ENCODE measurements at places on chromosomes 7 and 10. TPM values are rescaled to one million over a fixed set of nuclear protein-coding genes. Genes with fewer than 3 reads are reported as not detected.

DNA sequence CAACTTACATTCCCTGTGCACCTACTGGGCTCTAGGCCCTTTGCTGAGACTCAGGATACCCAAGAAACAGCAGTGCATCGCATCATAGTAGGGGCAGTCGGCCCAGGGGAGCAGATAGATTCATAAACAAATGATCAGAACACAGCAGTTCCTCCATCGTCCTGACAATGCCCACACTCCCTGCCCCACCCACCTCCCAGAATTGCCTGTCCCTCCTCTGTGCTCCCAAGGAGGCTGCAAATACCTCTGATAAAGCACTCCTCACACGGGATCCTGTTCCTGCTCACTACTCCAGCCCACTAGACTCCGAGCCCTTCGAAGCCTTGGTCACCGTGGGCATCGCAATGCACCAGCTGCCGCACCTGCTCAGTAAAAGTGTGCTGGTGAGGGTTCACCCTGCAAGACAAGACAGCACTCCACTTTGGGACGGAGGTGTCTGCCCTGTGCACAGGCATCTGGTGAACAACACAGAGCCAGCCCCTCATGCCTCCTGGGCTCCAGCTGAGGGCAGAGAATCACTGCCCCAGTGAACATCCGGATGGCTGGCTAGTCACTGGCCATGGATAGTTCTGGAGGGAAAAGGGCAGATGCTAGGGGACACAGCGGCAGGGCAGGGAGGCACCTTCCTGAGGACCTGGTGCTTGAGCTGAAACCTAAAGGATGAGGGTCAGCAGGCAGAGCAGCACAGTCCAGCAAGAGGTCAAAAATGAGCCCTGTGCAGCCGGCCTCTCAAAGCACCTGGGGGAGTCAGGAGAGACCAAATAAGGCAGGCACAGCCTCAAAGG lies 60.7 kb downstream of the TNS3 start:
- DNase-seq: no peak

DNA sequence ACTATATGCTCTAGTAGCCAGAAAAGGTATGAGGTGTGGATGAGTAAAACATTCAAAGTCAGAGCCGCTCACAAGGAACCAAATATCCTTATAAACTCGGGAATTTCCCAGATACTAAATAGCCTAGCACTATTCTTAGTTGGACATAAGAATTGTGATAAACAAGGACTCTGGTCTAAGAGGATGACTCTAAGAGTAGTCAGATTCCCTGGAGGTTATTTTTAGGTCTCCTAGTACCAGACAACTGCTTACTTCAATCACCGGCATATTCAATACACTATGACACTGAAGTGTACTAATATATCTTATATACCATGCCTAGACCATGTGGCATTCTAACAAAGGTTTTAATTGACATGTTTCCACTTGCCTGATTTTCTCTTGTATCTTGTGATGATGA lies 56.5 kb downstream of the LMBR1 start:
- no peak for DNase-seq

DNA sequence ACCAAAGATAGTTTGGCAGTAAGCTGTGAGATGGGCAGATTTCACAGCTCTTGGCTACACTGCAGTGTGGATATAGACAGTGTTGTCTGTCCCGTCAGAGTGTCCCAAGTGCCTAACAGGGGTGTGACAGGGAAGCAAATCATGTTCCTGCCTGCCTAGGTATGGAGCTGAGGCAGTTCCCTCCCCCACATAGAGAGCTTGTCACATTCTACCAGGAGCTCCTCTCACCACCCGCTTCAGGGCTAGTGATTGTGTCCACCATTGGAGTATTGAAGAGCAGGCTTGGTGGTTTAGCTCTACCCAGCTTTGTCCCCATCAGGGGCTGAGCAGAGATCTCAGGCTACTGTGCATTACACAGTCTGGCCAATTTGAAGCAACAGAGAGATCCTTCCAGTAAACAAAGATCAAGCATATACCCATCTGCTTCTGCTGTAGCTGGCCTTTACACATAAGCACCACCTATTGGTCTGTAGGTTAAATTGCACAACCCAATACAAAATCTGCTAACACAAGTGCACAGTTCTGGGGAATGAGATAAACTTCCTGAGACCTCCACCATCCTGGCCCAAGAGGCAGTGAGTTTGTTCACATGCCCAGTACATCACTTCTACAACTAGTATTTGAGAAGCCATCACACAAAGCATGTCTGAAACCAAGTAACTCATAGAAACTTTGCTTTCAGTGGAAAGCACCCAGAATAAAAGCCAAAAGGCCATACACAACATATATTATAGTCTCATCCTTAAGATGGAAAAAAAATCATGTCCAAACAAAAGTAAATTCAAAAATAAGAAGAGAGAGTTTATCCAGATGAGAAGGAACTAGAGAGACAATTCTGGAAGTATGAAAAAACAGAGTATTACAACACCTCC lies 67.3 kb downstream of the GLCCI1 start:
- no peak for DNase-seq

GRCh38 chr7:28570970-28571288 lies 158.6 kb downstream of the CREB5 start:
- no peak for DNase-seq

- DNase-seq: no peak
Measured at GRCh38 chr7:4904346-4904745, 20.8 kb upstream of the RADIL start.

GRCh38 chr10:70232155-70232858 lies 922 bp downstream of the PPA1 start:
- no peak for DNase-seq

DNA sequence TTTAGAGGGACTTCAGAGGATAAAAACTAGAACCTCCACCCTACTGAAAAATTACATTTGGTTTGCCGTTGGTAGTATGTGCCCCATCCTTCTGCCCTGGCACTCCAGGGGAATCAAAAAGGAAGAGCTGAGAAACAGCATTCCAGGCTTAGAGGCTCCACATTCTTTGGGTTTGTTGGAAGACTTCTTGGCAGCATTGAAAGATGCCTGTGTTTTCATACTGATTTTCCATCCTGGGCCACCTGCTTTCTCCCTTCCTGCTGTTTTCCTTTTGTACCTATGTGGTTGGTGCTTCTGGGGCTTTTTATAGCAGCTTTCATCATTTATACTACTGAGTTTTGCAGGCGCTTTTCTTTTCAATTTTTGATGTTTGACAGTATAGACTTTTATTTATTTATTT lies 61.7 kb downstream of the AUTS2 start:
- no peak for DNase-seq

DNA sequence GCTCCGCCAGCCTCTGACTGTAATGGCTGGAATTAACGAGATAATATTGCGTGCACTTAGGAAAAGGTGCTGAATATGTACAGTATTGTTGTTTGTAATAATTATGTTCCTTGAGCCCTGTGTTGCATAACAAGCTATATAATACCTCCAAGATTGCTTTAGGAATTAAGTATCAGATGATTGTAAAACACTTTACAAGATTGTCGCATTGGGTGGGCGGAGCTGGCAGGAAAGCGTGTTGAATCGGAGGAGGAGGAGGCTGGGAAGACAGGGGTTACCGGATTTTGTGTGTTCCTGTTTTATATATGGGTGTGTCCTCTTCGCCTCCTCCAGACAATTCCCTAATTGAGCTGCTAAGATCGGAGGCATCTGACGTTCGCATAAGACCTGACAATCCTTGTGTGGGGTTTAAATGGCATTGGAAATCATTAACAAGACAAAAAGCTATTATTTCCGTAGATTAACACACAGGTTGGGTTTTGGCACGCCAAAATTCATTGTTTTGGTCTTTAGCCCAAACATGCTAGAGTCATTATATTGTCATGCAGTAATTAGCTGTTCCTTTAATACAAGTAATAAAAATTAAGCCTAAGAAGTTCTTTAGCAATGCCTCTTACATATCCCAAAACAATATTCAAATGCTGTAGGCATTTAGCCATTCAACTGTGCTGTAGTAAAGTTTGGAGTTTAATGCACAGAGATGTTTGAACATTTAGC lies 192.9 kb upstream of the SH2B2 start:
- peak; percentile 11 for DNase-seq

GRCh38 chr7:122298618-122299017 lies 5.9 kb downstream of the FEZF1 start:
- no peak for DNase-seq

- no peak for DNase-seq
Measured at GRCh38 chr10:124675261-124675660, 68.9 kb downstream of the FAM53B start.

DNA sequence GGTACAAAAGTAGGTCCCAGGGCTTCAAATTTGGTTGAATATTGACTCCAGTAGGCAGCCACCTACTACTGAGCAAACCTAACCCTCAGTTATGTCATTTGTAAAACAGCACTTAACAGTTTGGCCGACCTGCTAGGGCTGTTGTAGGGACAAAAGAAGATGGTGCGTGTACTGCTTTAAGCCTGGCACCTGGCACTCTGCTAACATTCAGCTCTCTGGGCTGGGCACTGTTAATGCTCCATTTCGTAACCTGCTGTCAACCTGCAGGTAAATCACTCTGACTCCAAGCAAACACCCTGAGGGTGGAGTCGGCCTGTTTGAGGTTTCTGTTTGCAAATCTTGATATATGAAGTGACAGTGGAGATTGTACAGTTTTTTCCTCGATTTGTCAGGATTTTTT lies 7.2 kb downstream of the ZKSCAN1 start:
- DNase-seq: no peak

DNA sequence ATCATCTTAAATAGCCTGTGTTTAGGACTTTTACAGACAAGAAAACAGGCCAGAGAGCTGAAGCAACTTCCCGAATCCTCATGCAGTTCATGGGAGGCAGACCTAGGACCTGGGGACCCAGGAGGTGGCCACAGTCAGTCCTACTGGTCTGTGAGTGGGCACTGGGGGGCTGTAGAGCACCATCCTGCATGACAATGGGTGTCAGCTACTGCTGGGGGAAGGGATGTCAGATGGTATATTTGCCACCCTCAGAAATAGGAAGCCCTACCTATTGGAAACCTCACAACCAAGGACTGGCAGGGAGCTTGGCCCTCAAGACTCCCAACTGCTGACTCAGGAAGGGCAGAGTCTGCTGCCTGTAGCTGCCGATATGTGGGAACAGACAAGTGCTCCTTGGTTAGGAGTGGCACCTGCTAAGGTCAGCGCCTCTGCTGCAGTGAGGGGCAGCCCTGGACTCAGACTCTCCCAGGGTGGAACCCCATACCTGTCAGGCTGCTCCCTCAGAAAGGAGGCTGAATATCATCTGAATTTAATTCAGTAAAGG lies 29.7 kb downstream of the OGDH start:
- DNase-seq: no peak

- DNase-seq: no peak
Measured at GRCh38 chr10:101282947-101283346, 53.7 kb upstream of the LBX1 start.

GRCh38 chr10:73406846-73407245 lies 7.0 kb downstream of the ANXA7 start:
- DNase-seq: no peak

DNA sequence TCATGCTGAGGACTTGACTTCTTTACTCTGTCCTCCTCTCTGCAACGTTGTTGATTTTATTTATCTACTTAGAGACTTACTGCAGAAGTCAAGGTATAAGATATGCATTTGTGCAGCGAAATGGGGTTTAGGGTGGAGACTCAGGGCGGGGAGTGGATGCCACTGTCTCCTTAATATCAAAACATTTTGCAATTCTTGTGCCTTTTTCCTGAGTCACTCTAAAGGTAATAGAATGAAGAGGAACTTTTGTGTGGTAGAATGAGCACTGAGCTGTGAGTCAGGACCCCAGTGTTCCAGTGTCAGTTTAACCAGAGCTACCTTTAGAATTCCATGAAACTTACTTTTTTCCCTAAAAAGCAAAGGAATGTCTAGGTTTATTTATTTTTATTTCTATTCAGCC lies 78.2 kb downstream of the VTI1A start:
- DNase-seq: no peak

DNA sequence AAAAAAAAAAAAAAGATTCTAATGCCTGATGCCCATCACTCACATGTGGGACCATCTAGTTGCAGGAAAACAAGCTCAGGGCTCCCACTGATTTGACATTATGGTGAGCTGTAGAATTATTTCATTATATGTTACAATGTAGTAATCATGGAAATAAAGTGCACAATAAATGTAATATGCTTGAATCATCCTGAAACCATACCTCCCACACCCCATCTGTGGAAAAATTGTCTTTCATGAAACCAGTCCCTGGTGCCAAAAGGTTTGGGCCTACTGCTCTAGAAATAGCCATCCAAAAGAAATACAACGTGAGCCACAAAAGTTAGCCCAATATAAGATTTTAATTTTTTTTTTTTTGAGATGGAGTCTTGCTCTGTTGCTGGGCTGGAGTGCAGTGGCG lies 265.1 kb downstream of the PRPF18 start:
- no peak for DNase-seq

- peak; percentile 31 for DNase-seq
Measured at GRCh38 chr7:83819911-83820310, 171.0 kb upstream of the SEMA3E start.

GRCh38 chr7:134919240-134919641 lies 67.1 kb upstream of the AGBL3 start:
- no peak for DNase-seq

DNA sequence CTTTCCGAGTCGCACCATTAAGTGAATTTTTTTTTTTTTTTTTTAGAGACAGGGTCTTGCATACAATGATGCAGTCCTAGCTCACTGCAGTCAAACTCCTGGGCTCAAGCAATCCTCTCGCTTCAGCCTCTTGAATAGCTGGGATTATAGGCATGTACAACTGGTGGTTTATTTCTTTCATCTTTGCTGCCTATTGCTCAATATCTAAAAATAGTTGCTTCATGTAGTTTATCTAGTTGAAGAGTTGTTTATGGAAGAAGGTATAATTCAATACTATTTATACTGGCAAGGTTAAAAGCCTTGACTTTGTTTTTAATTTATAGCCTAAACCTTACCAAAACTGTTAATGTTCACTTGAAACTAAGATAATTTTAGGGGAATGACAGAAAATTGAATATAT lies 66.9 kb downstream of the SEMA3D start:
- DNase-seq: no peak

- DNase-seq: no peak
Measured at GRCh38 chr7:95394370-95394769, 1.8 kb downstream of the PON3 start.

DNA sequence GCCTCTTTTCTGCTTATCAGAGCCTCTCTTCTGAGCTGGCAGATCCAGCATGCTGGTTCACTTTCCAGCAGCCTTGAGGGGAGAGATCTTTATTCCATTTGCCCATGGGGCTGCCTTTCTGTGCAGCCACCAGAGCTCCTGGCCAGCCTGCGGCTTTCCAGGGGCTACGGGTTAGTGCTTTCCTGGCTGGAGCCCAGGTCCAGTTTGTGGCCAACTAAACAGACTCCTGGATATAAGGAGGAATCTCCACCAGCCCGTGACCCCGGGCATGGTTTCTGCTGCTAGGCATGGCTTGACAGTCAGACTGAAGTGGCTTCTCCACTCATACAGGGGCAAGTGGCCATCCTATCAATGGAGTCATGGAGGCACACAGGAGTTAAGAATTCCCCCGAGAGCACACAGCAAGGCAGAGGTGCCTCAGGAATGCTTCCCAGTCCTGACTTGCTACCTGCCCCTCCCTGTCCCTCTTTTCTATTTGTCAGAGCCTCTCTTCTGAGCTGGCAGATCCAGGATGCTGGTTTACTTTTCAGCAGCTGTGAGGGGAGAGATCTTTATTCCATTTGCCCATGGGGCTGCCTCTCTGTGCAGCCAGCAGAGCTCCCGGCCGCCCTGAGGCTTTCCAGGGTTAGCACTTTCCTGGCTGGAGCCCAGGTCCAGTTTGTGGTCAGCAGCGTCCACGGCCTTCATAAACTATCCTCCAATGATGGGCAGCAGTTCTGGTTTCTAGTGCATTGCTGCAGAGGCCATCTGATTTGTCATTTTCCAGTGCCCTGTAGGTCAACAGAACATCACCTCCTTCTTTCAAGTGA lies 35.9 kb downstream of the TSPAN15 start:
- no peak for DNase-seq

GRCh38 chr7:87517136-87517815 lies 41.8 kb upstream of the ABCB4 start:
- no peak for DNase-seq

XRCC2 gene
- total RNA-seq: 21.2 TPM

VKORC1L1 gene
- total RNA-seq: 30.2 TPM
